ENCODE measurements at places on chromosomes 2 and 18. TPM values are rescaled to one million over a fixed set of nuclear protein-coding genes. Genes with fewer than 3 reads are reported as not detected.

- H3K4me3 ChIP-seq: no peak overlapping the region
- H3K27me3 ChIP-seq: no peaks in the 10 kb centered on the region
- no peaks in the 10 kb centered on the region for H3K36me3 ChIP-seq
- no peak overlapping the region for H3K27ac ChIP-seq
- no peak for DNase-seq
- H3K4me1 ChIP-seq: no peaks in the 10 kb centered on the region
Observed at GRCh38 chr18:57077005-57077765, 69.7 kb upstream of the BOD1L2 start.

GRCh38 chr18:3710712-3711301 lies 260.8 kb downstream of the TGIF1 start:
- peak; percentile 77 for DNase-seq
- H3K36me3 ChIP-seq: no peaks in the 10 kb centered on the region
- H3K27me3 ChIP-seq: no peaks in the 10 kb centered on the region
- peak overlapping the region; percentile 24 for H3K27ac ChIP-seq

GRCh38 chr18:45628979-45629958 lies 14.0 kb downstream of the SLC14A2 start:
- no peak for DNase-seq
- no peaks in the 10 kb centered on the region for H3K36me3 ChIP-seq
- H3K27ac ChIP-seq: no peak overlapping the region

Gene CIB4
- not detected for total RNA-seq

GRCh38 chr18:50441016-50441415 lies 66.2 kb downstream of the SKA1 start:
- no peaks in the 10 kb centered on the region for H3K27me3 ChIP-seq
- no peak overlapping the region for H3K4me3 ChIP-seq
- no peaks in the 10 kb centered on the region for H3K4me1 ChIP-seq
- H3K36me3 ChIP-seq: no peaks in the 10 kb centered on the region

DNA sequence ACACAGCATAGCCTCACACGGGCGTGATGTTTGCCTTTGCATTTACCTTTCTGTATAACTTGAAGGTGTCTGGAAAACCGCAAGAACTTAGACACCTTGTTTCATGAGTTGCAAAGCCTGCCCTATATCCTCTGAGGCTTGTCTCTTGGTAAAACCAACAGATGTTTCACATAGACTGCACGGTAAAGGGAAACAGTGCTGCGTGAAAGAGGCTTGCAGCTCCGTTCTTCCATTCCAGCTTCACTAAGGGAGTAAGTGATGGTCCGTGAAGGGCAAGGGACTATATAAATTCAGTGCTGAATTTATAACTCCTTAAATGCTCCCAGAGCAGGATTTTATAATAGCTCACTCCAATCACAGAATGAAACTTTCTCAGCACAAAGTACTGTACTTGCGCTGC lies 360.5 kb downstream of the SOX11 start:
- no peak overlapping the region for H3K4me3 ChIP-seq
- H3K36me3 ChIP-seq: no peaks in the 10 kb centered on the region

GRCh38 chr2:231634951-231635875 lies 42.5 kb downstream of the TEX44 start:
- H3K36me3 ChIP-seq: no peaks in the 10 kb centered on the region
- H3K4me1 ChIP-seq: no peaks in the 10 kb centered on the region
- no peak overlapping the region for H3K4me3 ChIP-seq
- H3K27ac ChIP-seq: no peak overlapping the region
- no peaks in the 10 kb centered on the region for H3K27me3 ChIP-seq

GRCh38 chr2:120865656-120866055 lies 130.0 kb downstream of the GLI2 start:
- peaks cover 32% of the 10 kb centered on the region for H3K27me3 ChIP-seq
- no peak overlapping the region for H3K4me3 ChIP-seq
- no peak for DNase-seq
- H3K4me1 ChIP-seq: no peaks in the 10 kb centered on the region
- no peaks in the 10 kb centered on the region for H3K36me3 ChIP-seq

- DNase-seq: no peak
- H3K36me3 ChIP-seq: no peaks in the 10 kb centered on the region
- H3K27me3 ChIP-seq: no peaks in the 10 kb centered on the region
- no peaks in the 10 kb centered on the region for H3K4me1 ChIP-seq
Observed at GRCh38 chr2:166768393-166769123, 119.7 kb upstream of the XIRP2 start.

- no peaks in the 10 kb centered on the region for H3K36me3 ChIP-seq
- H3K4me1 ChIP-seq: peaks cover 7% of the 10 kb centered on the region
- no peak overlapping the region for H3K4me3 ChIP-seq
- no peak overlapping the region for H3K27ac ChIP-seq
Observed at GRCh38 chr18:58546552-58546951, 82.3 kb downstream of the ALPK2 start.

GRCh38 chr2:109613081-109613921 lies 465 bp downstream of the SEPTIN10 start:
- H3K4me1 ChIP-seq: peaks cover 35% of the 10 kb centered on the region
- no peaks in the 10 kb centered on the region for H3K27me3 ChIP-seq
- DNase-seq: no peak
- H3K4me3 ChIP-seq: peak overlapping the region; percentile 62
- peak overlapping the region; percentile 93 for H3K27ac ChIP-seq
- no peaks in the 10 kb centered on the region for H3K36me3 ChIP-seq

Gene PARD6G
- 6.5 TPM for total RNA-seq

- no peaks in the 10 kb centered on the region for H3K27me3 ChIP-seq
- DNase-seq: no peak
- H3K4me3 ChIP-seq: no peak overlapping the region
- H3K27ac ChIP-seq: no peak overlapping the region
- H3K36me3 ChIP-seq: no peaks in the 10 kb centered on the region
Observed at GRCh38 chr2:191250400-191250799, 5.2 kb downstream of the MYO1B start.

- H3K36me3 ChIP-seq: no peaks in the 10 kb centered on the region
- H3K27me3 ChIP-seq: no peaks in the 10 kb centered on the region
- DNase-seq: no peak
- no peaks in the 10 kb centered on the region for H3K4me1 ChIP-seq
Observed at GRCh38 chr2:63435070-63435469, 153.2 kb downstream of the WDPCP start.

Gene TUBA3E
- total RNA-seq: not detected

Gene MERTK
- total RNA-seq: 17.3 TPM

- DNase-seq: no peak
- H3K4me1 ChIP-seq: no peaks in the 10 kb centered on the region
- no peaks in the 10 kb centered on the region for H3K27me3 ChIP-seq
- H3K27ac ChIP-seq: no peak overlapping the region
- no peak overlapping the region for H3K4me3 ChIP-seq
Observed at GRCh38 chr18:61198486-61198885, 134.7 kb upstream of the CDH20 start.

DNA sequence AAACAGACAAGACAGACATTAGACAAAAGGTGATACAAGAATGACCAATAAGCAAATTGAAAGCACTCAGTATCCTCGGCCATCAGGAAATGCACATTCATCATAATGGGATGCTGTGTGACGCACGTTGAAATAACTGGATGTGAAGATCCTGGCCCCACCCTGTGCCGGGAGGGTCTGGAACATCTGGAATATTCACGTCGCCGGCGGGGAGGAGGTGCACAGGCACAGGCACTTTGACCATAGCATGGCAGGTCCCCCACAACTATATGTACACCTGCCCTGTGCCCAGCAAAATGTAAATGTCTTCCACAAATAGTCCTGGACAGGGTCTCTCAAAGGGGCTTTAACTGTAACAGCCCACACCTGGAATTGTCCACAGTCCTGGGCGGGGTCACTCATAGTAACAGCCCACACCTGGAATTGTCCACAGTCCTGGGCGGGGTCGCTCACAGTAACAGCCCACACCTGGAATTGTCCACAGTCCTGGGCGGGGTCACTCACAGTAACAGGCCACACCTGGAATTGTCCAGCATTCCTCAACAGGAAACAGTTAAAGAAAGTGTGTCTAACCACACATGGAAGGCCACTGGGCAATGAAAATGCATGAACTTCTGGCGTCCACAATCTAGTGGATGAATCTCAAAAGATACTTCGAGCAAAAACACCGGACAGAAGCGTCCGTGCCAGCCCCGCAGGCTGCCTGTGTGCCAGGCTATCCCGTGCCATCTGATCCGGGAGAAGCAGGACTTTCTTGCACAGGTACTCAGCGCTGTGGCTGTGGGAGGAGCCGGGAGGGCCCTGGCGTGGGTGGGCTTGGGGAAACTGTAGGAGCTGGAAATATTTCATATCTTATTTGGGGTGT lies 113.4 kb downstream of the RTP5 start:
- H3K27ac ChIP-seq: no peak overlapping the region
- no peaks in the 10 kb centered on the region for H3K36me3 ChIP-seq
- H3K4me1 ChIP-seq: no peaks in the 10 kb centered on the region
- H3K27me3 ChIP-seq: no peaks in the 10 kb centered on the region
- H3K4me3 ChIP-seq: no peak overlapping the region

DNA sequence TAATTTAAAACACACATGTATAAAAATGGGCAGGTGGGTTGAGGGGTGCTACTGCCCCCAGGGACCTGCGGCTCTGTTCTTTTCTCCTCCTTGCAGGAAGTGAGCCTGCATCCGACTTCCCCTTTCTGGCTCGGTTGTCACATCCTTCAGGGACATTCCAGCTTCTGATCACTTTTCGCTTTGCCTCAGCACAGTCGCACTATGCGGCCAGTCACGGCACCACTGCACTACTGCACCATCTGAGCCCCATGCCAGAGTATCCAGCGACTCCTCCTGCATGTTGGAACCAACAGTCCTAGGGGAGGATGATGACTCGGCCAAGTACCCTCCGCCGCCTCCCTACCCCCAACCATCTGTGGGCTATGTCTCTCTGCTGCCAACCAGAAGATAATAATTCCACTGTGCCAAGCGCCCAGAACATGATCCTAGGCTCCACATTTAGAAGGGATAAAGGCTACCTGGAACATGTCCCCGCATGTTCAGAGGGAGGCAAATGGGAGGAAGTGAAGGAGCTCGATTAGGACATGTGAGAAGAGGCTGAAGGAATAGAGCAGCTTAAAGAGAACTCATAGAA lies 17.6 kb downstream of the CDC42EP3 start:
- DNase-seq: no peak
- H3K27me3 ChIP-seq: no peaks in the 10 kb centered on the region
- H3K4me1 ChIP-seq: peaks cover 93% of the 10 kb centered on the region
- peak overlapping the region; percentile 77 for H3K27ac ChIP-seq

Gene DIS3L2
- 35.8 TPM for total RNA-seq

Gene ARID5A
- 32.8 TPM for total RNA-seq

DNA sequence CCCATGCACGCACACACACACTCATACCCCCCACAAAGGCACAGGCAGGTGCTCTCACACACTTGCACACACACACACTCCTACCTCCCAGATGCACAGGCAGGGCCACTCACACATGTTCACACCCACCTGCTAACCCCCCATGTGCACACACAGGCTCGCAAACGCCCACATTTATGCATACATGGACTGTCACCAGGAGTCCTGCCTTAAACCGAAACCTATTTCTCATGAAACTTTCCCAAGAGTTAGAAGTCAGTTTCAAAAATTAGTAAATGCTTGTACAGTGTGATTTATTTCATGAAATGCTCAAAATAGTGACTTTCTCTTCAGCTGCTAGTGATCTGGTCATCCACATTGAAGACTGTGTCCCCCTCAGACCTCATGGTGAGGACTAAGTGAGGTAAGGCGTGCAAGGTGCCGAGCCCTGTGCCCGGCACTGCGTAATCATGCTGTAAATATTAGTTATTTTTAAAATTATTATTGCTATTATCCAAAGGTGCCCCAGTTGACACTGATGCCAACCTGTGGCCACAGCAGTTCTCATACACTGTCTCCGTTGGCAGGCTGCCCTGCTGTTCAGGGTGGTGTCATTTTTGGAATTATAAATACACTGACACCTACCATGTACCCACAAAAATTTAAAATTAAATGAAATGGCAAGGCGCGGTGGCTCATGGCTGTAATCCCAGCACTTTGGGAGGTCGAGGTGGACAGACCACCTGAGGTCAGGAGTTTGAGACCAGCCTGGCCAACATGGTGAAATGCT lies 12.4 kb downstream of the CNNM4 start:
- no peak overlapping the region for H3K4me3 ChIP-seq
- no peak for DNase-seq
- no peaks in the 10 kb centered on the region for H3K27me3 ChIP-seq
- H3K27ac ChIP-seq: no peak overlapping the region

- no peak overlapping the region for H3K27ac ChIP-seq
- DNase-seq: no peak
- H3K27me3 ChIP-seq: no peaks in the 10 kb centered on the region
- H3K36me3 ChIP-seq: peaks cover 12% of the 10 kb centered on the region
- H3K4me3 ChIP-seq: no peak overlapping the region
Observed at GRCh38 chr2:177541258-177541991, 148.9 kb downstream of the AGPS start.

- no peak for DNase-seq
- no peaks in the 10 kb centered on the region for H3K27me3 ChIP-seq
- no peaks in the 10 kb centered on the region for H3K4me1 ChIP-seq
- no peaks in the 10 kb centered on the region for H3K36me3 ChIP-seq
- H3K27ac ChIP-seq: no peak overlapping the region
Observed at GRCh38 chr2:137380610-137381009, 583.7 kb upstream of the HNMT start.

DNA sequence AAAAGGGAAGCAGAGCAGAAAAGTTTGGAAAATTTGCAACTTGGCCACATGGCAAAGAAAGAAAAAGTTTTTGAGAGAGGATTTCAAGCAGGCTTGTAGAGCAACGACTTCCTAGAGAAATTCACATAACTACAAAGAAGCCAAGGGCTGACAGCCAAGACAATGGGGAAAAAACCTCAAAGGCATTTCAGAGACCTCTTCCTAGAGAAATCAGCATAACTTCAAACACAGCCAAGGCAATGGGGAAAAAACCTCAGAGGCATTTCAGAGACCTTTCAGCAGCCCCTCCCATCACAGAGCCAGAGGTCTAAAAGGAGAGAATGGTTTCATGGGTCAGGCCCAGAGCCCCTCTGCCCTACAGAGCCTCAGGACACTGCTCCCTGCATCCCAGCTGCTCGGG lies 7.2 kb downstream of the ADI1 start:
- no peak overlapping the region for H3K27ac ChIP-seq
- peaks cover 70% of the 10 kb centered on the region for H3K36me3 ChIP-seq
- DNase-seq: no peak
- no peak overlapping the region for H3K4me3 ChIP-seq
- no peaks in the 10 kb centered on the region for H3K4me1 ChIP-seq
- no peaks in the 10 kb centered on the region for H3K27me3 ChIP-seq

Gene TFCP2L1
- total RNA-seq: 22.0 TPM

Gene ANKRD53
- 0.38 TPM for total RNA-seq

Gene ING5
- 36.5 TPM for total RNA-seq

DNA sequence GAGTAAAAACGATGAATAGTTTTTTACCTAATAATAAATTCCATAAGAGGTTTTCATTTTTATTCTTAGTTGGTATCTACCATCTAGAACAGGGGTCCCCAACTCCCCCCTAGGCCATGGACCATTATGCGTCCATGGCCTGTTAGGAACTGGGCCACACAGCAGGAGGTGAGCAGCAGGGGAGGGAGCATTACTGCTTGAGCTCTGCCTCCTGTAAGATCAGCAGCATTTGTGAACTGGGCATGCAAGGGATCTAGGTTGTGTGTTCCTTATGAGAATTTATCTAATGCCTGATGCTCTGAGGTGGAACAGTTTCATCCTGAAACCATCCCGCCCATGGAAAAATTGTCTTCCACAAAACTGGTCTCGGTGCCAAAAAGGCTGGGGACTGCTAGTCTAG lies 5.9 kb downstream of the TIA1 start:
- peaks cover 11% of the 10 kb centered on the region for H3K36me3 ChIP-seq
- no peak overlapping the region for H3K27ac ChIP-seq
- no peak for DNase-seq
- H3K4me3 ChIP-seq: no peak overlapping the region
- H3K4me1 ChIP-seq: peaks cover 42% of the 10 kb centered on the region

Measured in upper lobe of right lung (tissue), 1 donor.